ENCODE measurements at places on chromosomes 2 and 18.

DNA sequence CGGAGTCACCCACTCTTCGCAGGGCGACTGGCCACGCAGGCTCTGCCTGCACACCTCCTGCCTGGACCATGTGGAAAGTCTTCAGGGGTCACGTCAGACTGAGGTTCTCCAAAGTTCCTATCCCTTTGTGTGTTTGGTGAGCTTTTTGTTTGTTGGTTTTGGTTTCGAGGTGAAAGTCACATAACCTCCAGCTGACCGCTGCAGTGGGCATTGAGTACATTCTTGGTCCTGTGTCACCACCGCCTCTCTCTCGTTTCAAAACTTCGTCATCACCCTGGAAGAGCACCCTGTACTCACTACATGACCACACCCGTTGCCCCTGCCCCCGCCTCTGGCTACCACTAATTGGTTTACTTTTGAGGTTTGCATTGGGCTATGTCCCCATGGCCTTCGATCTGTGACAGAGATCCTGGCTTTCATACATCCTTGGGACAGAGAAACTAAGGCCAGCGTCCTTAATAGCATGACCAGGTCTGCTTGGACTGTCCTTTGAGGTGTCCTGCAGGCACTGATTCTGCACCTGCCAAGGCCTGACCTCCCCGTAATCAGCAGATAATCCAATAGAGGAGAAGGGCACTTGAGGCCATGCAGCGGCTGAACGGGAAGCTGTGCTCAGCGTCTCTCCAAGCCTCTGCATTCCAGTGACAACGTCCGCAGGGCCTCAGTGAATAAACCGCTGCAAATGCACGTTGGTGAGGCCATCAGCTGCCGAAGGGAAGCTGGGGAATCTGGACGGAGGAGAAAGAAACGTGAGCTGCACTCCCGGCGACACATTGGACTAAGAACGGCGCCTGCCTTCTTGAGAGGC, 46.8 kb downstream of the SH3BP4 start:
- DNase-seq: no peak

DNA sequence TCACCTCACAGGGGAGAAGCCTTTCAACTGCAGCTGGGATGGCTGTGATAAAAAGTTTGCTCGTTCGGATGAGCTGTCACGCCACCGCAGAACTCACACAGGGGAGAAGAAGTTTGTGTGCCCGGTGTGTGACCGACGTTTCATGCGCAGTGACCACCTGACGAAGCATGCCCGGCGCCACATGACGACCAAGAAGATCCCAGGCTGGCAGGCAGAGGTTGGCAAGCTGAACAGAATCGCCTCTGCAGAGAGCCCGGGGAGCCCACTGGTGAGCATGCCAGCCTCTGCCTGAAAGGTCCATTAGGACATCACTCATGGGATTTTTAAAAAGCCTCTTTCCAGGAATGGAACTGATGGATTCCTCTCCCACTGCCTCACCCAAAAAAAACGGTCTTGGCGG, 8.9 kb downstream of the KLF11 start:
- DNase-seq: no peak

DNA sequence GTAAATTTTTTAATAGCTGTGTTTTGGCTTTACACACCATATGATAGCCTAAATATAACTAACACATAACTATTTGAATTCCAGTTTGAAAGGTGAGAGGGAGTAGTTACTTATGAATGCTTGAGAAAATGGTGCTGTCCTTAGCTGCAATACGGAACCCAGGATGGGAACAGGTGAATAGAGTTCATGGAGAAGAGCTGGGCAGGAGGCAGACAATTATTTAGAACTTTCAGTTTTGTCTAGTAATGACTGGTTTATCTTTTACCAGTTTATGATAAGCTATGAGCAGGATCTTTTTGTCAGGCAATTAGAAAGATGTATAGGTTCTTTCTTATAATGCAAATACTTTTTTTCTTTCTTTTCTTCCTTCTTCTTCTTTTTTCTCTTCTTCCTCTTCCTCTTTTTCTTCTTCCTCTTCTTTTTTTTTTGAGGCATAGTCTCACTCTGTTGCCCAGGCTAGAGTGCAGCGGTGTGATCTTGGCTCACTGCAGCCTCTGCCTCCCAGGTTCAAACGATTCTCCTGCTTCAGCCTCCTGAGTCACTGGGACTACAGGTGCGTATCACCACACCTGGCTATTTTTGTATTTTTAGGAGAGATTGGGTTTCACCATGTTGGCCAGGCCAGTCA, 25.9 kb downstream of the UBR3 start:
- no peak for DNase-seq

- peak; percentile 44 for DNase-seq
These were observed 14.5 kb downstream of the IL1R2 start for GRCh38 chr2:102005989-102006885.

DNA sequence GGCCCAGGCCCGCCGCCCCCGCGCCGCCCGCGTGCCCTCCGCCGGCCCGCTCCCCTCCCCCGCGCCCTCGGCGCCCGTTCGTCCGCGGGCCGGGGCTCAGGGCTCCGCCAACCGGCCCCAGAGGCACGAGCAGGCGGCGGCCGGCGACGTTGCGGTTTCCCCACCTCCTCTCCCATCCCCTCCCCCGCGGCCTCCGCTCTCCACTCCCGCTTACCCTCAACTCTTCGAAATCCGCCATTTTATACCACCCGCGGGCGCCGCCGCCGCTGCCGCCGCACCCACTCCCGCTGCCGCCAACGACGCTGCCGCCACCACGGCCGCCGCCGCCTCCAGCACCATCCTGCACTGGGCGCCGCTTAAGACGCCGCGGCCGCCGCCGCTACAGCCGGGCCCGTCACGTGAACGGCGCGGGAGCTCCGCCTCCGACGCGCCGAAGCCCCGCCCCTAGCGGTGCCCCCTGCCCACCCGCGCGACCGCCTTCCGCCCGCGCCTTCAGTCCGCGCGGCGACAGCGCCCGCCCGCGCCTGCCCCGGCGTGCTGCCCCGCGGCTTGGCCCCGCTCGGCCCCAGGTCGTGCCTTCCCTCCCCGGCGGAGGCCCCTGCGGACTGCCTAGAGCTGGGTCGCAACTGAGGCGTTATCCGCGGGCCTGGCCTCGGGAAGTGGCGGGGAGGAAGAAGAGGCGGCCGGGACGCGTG, at the start of the genes KATNAL2 and PIAS2:
KATNAL2 (plus strand) TSS at position 495 of the 695 bp plus-strand sequence. CDS start 29,271 bp downstream, outside the sequence.
PIAS2 (minus strand) TSS at position 400 of the 695 bp plus-strand sequence; CDS start at position 238, 162 bp downstream.
- peak; percentile 79 for DNase-seq

DNA sequence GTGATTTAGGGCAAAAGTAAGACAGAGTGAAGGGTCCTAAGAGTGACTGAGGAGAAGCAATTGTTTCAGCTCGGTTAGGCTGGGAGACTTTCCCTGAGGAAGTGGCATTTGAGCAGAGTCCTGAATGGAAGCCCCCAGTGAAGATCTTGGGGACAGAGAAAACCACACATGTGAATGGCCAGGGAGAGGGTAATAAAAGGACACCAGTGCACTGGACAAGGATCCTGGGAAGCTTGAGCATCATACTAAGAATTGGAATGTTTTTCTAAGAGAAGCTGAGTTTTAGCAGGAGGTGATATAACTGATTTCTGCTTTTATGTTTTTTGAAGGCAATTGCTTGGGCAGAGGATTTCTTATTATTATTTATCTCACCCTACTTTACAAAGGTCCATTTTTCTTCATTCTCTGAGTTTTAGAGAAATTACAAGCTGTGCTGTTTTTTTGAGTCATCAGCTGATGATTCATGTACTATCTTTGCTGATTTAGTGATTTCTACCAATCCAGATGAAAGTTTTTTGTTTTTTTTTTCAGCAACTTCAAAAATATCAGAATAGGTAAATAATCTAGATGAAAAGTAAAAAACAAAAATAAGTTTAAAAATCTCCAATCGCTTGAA, 43.5 kb downstream of the MFSD6 start:
- DNase-seq: no peak

- no peak for DNase-seq
These were observed 83.7 kb downstream of the SDC1 start for GRCh38 chr2:20141056-20141762.

GRCh38 chr2:58131191-58132011, 84.8 kb downstream of the VRK2 start:
- no peak for DNase-seq

DNA sequence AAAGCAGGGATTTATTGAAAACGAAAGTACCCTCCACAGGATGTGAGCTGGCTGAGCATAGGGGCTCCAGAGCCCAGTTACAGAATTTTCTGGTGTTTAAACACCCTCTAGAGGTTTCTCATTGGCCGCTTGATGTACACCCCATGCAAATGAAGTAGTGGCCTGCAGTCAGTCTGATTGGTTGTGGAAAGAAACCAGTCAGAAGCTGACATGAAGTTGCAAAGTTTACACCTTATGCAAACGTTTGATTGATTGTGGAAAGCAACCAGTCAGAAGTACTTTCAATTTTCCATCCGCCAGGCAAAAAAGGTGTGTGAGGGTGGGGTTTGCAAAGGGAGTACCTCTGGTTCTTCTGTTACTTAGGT, 62.3 kb downstream of the VWA3B start:
- DNase-seq: peak; percentile 33

DNA sequence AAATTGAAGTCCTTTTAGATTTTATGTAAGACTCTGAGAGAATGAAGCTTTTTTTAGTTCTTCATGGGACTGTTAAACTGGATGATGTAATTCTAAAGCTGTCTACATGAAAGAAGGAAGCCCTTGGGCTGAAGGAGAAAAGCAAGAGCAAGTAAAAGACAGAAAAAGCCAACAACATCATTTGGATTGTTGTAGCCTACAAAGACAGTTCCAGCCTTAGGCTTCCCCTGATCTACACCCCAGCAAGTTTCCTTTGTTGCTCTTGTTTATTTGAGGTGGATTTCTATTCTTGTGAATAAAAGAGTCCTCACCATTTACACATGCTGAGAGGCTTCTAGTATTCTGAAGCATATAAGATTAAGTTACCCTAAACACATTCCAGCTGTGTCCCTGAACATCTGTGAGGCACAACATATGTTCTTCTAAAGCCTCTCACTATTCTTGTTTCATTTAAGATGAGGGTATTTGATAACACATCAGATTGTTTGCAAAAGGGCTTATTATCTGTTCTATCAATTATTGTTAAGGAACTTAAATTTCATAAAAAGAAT, 377.8 kb downstream of the LNPK start:
- DNase-seq: no peak

DNA sequence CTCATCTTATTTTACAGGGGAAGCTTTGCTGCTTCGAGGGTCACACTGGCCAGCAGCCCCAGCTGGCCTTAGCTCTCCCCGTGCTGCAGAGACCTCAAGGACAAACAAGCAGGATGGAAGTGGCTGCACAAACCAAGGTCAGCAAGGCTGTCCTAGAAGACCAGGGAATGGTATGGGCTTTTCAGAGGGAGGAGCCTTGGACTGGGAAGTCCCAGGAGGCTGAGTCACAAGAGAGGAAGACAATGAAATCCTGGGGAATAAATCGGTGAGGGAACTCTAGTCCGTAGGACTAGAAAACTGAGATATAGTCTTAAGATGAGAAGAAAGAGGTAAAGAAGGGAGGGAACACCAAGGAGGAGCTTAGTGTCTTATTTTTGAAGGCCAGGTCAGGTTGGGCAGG, 15.7 kb downstream of the CREG2 start:
- no peak for DNase-seq

- DNase-seq: no peak
These were observed 245.6 kb upstream of the CDH2 start for GRCh38 chr18:28422577-28422976.

DNA sequence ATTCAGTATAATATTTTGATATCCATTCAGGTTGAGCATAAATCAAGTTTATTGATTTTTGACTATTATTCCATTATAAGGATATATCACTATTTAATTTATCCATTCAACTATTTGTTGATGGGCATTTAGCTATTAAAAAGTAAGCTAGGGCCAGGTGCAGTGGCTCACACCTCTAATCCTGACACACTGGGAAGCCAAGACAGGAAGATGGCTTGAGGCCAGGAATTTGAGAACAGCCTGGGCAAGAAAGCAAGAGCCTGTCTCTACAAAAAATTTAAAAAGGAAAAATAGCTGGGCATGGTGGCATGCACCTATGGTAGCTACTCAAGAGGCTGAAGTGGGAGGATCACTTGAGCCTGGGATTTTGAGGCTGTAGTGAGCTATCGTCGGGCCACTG, 183.5 kb downstream of the HNMT start:
- no peak for DNase-seq

DNA sequence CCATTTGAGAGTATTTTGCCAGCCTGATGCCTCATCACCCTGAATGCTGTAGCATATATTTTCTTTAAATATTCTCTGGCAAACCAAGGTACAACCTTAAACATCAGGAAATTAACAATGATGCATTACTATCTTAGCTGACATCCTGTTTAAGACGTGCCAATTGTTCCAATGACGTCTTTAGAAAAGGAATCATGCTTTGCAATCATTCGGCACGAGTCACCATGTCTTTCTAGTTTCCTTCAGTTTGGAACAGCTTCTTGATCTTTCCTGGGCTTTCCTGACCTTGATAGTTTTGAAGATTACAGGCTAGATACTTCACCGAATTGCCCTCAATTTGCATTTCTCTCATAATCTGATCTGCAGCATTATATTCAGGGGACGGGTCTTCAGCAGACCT, 88.2 kb upstream of the GLI2 start:
- DNase-seq: no peak

GRCh38 chr2:227363756-227364155, 15.3 kb downstream of the TM4SF20 start:
- no peak for DNase-seq

DNA sequence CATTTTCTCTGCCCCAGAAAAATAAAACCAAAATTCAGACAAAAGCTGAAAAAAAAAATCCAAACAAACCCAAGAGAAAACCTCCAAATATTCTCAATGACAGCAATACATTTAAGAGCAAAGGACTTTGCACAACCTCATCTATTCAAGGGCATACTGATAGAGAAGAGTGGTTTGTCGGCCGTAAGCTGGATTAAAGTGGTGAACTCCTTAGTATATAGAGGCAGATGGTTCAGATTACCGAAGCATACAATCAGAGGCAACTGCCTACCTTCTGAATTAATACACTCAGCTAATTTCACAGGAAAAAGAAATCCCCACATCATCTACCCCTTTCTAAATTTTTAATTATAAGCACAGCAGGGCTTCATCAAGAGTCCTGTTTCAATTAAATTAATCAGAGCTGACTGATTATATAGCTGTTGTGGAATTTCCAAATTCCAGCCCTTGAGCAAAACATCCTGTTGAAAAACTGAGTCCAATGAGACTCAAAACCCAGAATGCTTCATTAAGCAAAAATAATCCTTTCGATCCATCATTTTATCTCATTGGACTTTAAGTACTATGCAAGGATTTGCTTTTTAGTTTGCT, at the start of gene CPLX4:
CPLX4 (minus strand) TSS at position 190 of the 591 bp plus-strand sequence; CDS start at position 3, 187 bp downstream.
- no peak for DNase-seq

- DNase-seq: no peak
These were observed 172.3 kb downstream of the PRKCE start for GRCh38 chr2:45823723-45824206.

- no peak for DNase-seq
These were observed 99.6 kb downstream of the ADD2 start for GRCh38 chr2:70668432-70668831.

GRCh38 chr2:156841321-156841720, 405.1 kb downstream of the GPD2 start:
- DNase-seq: no peak

- no peak for DNase-seq
These were observed 2.3 kb downstream of the SCN1A start for GRCh38 chr2:166125557-166125956.

All from GDM1 (cell line).